ENCODE measurements at places on chromosomes 4 and X.

GRCh38 chrX:56219700-56220099 lies 12.5 kb upstream of the KLF8 start:
- H3K36me3 ChIP-seq, result no peaks in the 10 kb centered on the region
- H3K4me3 ChIP-seq, result no peak overlapping the region
- no peaks in the 10 kb centered on the region for H3K27me3 ChIP-seq
- H3K4me1 ChIP-seq, result peaks cover 3% of the 10 kb centered on the region

GRCh38 chr4:84498203-84498934 lies 723 bp downstream of the NKX6-1 start:
- H3K4me1 ChIP-seq, result peaks cover 23% of the 10 kb centered on the region
- peak overlapping the region; percentile 65 for H3K4me3 ChIP-seq
- H3K36me3 ChIP-seq, result peaks cover 2% of the 10 kb centered on the region
- peaks cover 80% of the 10 kb centered on the region for H3K27me3 ChIP-seq

GRCh38 chr4:184310171-184310567 lies 92.5 kb upstream of the ENPP6 start:
- peak overlapping the region; percentile 51 for H3K27ac ChIP-seq
- H3K4me3 ChIP-seq, result no peak overlapping the region
- no peak for DNase-seq
- H3K4me1 ChIP-seq, result peaks cover 61% of the 10 kb centered on the region
- no peaks in the 10 kb centered on the region for H3K36me3 ChIP-seq

DNA sequence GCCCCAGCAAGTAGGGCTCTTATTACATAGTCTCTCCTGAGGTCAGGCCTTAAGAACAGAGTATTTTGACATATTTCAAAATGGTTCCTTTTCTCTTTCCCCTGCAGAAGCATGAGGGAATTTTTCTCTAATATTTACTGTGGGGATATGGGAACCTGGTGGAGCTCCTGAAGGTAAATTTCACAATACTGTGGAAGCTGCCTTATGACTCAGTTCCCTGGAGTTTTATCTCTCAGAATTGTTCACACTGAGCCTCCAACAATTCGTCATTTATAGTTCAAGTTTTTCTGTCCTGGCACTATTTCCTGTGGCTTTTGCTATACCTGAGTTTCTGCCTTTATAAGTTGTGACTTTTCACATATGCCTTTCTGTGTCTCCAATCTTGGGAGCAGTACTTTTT lies 607.2 kb upstream of the NDST4 start:
- H3K27me3 ChIP-seq, result no peaks in the 10 kb centered on the region
- no peak overlapping the region for H3K4me3 ChIP-seq
- no peak for DNase-seq

DNA sequence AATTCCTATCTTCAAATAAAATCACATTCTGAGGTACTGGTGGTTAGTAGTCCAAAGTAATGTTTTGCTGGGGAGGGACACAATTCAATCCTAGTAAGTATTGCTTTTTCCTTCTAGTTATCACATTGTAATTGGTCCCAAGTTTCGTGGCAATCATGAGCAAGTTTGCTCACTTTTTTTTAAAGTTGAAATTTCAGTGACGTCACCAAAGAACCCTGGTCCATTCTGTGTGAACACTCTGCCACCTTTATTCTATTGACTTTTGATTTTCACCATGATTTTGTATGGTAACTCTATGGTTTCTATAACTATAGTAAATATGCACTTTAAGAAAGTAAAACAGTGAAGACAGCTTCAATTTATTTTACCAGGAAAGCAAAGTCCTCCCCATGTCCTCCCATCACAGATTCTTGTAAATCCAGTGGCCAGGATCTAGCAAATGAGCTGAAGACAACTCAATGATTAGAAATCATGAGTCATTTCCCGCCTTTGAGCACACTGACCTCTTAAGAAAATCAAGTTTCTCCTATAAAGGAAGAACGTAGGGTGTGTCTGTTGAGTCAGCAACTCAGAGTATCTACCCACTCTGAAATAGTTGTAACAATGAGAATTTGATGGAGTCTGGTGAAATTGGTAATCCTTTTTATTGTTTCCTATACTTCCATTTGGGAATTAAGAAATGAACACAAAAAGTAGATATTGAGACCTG lies 1306.6 kb upstream of the PABPC4L start:
- H3K27me3 ChIP-seq, result no peaks in the 10 kb centered on the region
- no peak for DNase-seq
- no peak overlapping the region for H3K27ac ChIP-seq
- H3K4me3 ChIP-seq, result no peak overlapping the region
- no peaks in the 10 kb centered on the region for H3K4me1 ChIP-seq
- no peaks in the 10 kb centered on the region for H3K36me3 ChIP-seq

DNA sequence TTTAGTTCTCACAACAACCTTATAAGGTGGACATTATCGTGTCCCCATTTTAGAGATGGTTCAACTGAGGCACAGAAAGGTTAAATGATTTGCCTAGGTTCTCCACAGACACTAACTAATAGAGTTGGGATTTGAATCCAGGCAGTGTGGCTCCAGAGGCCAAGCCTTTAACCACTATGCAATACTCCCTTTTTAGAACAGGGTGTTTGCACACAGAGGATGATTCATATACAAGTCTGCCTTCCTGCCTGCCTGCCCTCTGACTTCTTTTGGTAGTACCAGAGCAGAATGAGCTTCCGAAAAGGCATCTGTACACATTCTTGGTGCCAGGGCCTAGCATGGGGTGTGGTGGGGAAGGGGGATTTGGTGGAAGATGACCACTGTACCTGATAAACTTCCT lies 150.8 kb upstream of the ARHGEF9 start:
- H3K36me3 ChIP-seq, result no peaks in the 10 kb centered on the region
- H3K4me1 ChIP-seq, result no peaks in the 10 kb centered on the region
- DNase-seq, result no peak
- H3K27ac ChIP-seq, result no peak overlapping the region
- no peak overlapping the region for H3K4me3 ChIP-seq
- H3K27me3 ChIP-seq, result no peaks in the 10 kb centered on the region

GRCh38 chrX:27964432-27964831 lies 16.8 kb downstream of the DCAF8L1 start:
- H3K27me3 ChIP-seq, result no peaks in the 10 kb centered on the region
- no peak overlapping the region for H3K27ac ChIP-seq
- no peak for DNase-seq
- no peak overlapping the region for H3K4me3 ChIP-seq
- H3K36me3 ChIP-seq, result no peaks in the 10 kb centered on the region
- H3K4me1 ChIP-seq, result no peaks in the 10 kb centered on the region

DNA sequence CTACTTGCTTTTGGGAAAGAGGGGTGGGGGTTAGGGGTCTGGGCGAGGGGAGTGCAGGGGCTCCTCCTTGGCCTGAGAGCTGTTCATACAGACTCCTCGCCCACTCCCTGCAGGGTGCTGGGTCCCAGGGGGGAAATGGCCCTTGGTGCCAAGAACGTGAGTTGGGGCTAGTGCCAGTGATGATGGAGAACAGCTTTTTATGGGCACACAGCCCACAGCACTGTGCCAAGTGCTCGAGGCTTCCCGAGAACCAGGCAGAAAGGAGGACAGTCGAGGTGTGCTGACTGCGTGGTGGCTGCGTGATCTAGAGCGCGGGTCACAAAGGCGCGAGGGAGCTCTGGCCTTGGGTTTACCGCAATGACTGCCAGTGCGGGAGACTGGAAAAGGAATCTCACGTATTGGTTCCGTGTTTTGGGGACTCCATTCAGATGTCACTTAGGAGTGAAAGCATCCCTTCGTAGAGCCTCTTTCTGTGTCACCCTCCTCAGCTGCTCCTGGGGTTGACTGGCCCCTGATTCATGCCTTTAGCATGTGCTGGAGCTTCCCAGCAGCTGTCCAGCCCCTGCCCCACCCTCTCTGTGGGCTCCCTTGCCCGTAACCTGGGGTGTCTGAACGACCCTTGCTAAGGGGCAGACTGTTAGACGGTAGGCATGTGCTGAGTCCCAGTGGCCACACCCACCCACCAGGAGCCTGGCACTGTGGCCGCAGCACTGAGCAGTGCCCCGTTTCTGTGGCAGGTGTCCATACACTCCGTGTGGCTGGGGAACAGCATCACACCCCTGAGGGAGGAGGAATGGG lies 20.9 kb upstream of the MSANTD1 start:
- H3K4me3 ChIP-seq, result no peak overlapping the region
- no peaks in the 10 kb centered on the region for H3K4me1 ChIP-seq
- H3K36me3 ChIP-seq, result peaks cover 90% of the 10 kb centered on the region
- no peak overlapping the region for H3K27ac ChIP-seq
- H3K27me3 ChIP-seq, result no peaks in the 10 kb centered on the region

- H3K4me3 ChIP-seq, result no peak overlapping the region
- no peaks in the 10 kb centered on the region for H3K36me3 ChIP-seq
- no peak overlapping the region for H3K27ac ChIP-seq
- no peak for DNase-seq
Measured at GRCh38 chr4:135838889-135839288, 1637.3 kb upstream of the PABPC4L start.

- peaks cover 58% of the 10 kb centered on the region for H3K36me3 ChIP-seq
- peak overlapping the region; percentile 99 for H3K27ac ChIP-seq
- no peaks in the 10 kb centered on the region for H3K27me3 ChIP-seq
- H3K4me1 ChIP-seq, result peaks cover 38% of the 10 kb centered on the region
- peak overlapping the region; percentile 100 for H3K4me3 ChIP-seq
- no peak for DNase-seq
Measured at GRCh38 chr4:338759-339097, 1.1 kb downstream of the ZNF141 start.

- no peak overlapping the region for H3K4me3 ChIP-seq
- H3K27ac ChIP-seq, result no peak overlapping the region
- no peaks in the 10 kb centered on the region for H3K4me1 ChIP-seq
- DNase-seq, result no peak
- H3K27me3 ChIP-seq, result no peaks in the 10 kb centered on the region
Measured at GRCh38 chrX:33285550-33285949, 74.2 kb upstream of the DMD start.

GRCh38 chr4:6403400-6403685 lies 69.1 kb downstream of the PPP2R2C start:
- no peak for DNase-seq
- H3K4me1 ChIP-seq, result no peaks in the 10 kb centered on the region
- peaks cover 35% of the 10 kb centered on the region for H3K27me3 ChIP-seq
- H3K27ac ChIP-seq, result no peak overlapping the region
- no peaks in the 10 kb centered on the region for H3K36me3 ChIP-seq

DNA sequence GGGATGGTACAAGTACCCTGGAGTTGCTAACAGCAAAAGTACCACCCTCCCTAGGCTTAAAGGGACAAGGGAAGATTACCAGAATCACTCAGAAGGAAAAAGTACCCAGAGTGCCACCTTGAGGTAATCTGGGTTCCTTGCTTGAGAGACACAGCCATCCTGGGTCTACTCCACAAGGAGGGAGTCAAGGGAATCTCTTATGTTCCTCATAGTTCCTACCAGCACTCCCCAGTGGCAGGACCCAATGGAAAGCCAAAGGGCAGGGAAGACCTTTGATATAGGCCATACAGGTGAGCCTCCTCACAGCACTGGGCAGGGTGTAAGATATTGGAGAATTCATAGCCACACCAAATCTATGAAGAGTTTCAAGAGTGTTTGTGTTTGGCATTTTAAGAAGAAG lies 5.7 kb downstream of the IL2 start:
- DNase-seq, result no peak
- H3K36me3 ChIP-seq, result no peaks in the 10 kb centered on the region
- H3K27me3 ChIP-seq, result peaks cover 8% of the 10 kb centered on the region
- peaks cover 8% of the 10 kb centered on the region for H3K4me1 ChIP-seq

- no peak for DNase-seq
- H3K36me3 ChIP-seq, result no peaks in the 10 kb centered on the region
- peaks cover 2% of the 10 kb centered on the region for H3K27me3 ChIP-seq
- H3K27ac ChIP-seq, result no peak overlapping the region
Measured at GRCh38 chr4:103289186-103289585, 91.0 kb upstream of the CENPE start.

GRCh38 chr4:13533670-13534343 lies 10.5 kb downstream of the NKX3-2 start:
- H3K27me3 ChIP-seq, result peaks cover 78% of the 10 kb centered on the region
- H3K27ac ChIP-seq, result no peak overlapping the region
- peaks cover 2% of the 10 kb centered on the region for H3K36me3 ChIP-seq
- peaks cover 15% of the 10 kb centered on the region for H3K4me1 ChIP-seq
- no peak for DNase-seq

GRCh38 chr4:176534566-176534965 lies 214.8 kb downstream of the SPCS3 start:
- H3K4me1 ChIP-seq, result no peaks in the 10 kb centered on the region
- no peak overlapping the region for H3K4me3 ChIP-seq
- no peak overlapping the region for H3K27ac ChIP-seq
- no peaks in the 10 kb centered on the region for H3K27me3 ChIP-seq

Measured in activated B cell treated with CpG ODN at 0.5 μM for 24 hours (primary cell).